ENCODE measurements at places on chromosomes 3 and 15.

DNA sequence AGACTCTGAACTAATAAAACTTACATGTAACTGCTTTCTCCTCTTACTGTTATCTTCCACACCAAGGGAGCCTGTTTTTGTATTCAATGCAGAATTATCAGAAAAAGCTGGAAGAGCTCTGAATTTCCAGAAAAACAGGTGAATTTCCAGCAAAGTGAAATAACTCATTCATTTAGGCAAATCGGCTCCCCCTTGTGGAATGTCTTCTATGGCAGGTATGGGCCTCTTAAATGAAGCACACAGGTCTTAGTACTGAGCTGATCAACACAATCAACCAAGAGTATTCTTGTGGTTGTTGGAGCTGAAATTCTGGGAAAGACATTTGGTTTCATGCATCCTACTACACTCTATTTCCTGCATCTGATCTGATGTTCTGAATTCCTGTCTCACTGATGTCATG is 31.0 kb upstream of the PTPRG start:
- no peak for DNase-seq

- peak; percentile 79 for DNase-seq
These were observed 43.0 kb downstream of the ZBTB38 start for GRCh38 chr3:141411251-141411771.

DNA sequence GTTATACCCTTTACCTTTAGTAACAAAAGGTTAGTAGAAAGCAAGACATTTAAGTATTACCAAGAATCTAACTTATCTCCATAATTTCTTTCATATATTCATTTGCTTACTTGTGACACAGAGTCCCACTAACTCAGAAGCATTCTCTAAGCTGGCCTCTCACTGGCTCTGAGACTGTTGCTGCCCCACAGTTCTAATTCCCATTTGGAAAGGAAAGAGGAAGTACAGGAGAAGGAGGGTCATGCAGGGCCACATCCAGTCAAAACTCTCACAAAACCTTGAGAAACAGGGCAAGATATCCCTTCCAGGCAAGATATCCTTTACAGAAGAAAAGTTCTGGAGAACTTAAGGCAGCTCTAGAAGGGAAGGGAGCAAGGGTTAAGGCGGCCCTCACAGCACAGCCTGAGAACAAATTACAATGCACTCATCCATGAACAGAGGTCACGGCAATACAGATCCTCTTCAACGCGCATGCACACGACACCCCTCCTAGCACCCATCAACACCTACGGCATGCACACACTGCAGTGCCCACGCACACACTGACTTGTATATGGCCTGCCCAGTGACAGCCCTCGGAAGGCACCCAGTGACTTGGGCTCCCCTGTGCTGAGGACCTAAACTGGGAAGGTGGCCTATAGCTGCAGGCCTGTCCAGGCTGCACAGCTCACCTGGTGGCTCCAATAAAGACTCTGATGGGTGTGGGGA is 13.0 kb upstream of the MYO5C start:
- DNase-seq, result no peak

GRCh38 chr3:99313485-99313884 is 324.9 kb upstream of the COL8A1 start:
- DNase-seq, result no peak

DNA sequence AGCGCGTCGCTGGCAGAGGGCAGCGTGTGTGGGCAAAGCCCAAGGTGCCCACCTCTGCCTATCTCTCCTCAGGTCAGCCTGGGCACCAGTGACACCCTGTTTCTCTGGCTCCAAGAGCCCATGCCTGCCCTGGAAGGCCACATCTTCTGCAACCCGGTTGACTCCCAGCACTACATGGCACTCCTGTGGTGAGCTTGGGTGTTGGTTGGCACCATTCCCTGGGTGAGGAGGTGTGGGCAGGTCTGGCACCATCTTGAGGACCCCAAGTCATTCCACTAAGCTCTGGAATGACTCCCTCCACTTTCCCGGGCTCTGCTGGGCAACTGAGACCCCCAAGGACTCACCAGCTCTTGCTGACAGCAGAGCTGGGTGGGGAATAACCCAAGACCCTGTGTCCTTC is 28.5 kb downstream of the XYLB start:
- no peak for DNase-seq
